ENCODE measurements at places on chromosomes 1 and 21.
A peak's percentile ranks its signal among the peaks of the same experiment; 100 is the strongest.

DNA sequence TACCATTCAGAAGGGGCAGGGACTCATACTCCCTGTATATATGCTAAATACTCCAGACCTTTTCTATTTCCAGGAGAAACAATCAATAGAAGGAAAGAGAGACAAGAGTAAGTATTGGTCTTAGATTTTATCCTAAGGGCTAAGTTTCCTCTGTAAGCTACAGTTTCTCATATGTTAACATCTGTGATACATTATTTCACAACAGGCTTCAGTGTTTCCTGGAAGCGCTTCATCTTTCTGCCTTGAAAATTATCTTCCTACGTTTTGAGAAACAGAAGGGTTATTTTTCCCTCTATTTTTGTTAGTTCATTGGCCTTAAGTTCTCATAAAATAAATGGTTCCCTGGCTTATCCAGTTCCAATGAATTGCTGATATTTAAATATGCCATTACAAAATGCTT lies 15.6 kb downstream of the FMO1 start:
- no peak for DNase-seq

DNA sequence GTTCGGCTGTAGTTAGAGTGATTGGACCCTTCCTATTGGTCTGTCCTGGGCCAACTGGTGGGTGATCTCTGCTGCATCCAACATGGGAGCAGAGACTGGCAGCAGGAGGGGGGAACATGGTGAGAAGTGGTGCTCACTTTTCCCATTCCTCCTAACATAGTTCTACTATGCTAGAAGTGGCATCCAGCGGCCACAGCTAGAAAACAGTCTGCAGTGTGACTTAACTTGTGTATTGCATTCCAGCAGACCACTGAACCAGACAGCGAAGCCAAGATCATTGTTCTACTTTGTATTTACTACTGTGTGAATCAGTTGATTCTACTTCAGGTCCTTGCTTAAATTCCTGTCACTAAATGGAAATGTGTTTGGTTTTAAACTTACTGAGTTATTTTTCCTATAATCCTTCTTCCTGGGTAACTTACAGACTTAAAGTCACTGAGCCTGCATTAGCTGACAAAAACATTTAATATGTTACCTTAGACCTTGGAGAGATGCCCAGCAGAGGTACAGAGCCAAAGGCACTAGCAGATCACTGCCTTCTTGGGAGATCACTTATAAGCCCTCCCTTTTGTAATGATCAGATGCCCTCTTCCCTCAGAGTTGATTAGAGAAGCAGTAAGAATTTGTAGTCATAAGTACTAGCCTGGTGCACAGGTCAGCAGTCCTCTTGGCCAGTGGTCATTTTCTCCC lies 8.2 kb downstream of the FABP3 start:
- no peak for DNase-seq

DNA sequence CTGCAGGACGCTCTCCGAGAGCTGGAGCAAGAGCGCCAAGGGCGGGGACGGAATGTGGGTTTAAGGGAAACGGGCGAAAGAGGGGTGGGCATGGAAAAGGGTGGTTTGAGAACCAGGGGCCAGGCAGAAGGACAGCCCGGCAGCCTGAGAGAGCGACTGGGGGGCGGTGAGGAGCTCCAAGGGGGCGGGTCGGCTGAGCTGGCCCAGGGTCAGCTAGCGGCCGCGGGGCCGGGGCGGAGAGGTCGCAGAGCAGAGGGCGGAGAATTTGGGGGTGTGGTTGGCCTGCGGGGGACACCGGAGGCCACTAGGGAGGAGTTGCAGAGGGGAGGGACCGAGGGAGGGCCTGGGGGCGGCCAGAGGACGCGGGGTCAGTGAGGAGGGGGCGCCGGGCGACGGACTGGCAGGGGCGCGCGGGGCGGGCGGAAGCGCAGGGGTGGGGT lies 54.7 kb downstream of the NDUFS5 start:
- no peak for DNase-seq

DNA sequence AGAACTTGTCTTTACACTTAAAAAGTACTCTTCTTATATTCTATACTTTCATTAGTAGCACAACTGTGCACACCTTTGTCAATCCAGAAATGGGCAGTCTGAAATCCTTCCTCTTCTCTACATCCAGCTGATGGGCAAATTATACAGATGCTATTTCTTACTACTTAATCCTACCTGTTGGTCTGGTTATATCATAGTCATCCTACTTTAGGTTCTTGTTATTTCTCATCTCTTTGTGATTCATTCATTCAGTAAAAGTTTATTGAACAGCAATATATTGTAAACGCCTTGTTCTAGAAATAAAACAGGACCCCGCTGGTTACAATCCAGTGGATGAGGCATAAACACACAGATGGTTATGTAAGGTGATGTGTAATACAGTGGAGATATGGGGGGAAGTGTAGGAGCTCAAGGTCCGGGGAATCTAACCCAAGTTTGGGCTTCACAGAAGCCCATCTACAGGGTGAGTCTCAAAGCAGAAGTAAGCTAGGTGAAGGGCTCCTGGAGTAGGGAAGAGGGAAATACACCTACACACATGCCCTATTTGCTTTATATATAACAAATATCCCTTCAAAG lies 11.8 kb upstream of the FUBP1 start:
- no peak for DNase-seq

DNA sequence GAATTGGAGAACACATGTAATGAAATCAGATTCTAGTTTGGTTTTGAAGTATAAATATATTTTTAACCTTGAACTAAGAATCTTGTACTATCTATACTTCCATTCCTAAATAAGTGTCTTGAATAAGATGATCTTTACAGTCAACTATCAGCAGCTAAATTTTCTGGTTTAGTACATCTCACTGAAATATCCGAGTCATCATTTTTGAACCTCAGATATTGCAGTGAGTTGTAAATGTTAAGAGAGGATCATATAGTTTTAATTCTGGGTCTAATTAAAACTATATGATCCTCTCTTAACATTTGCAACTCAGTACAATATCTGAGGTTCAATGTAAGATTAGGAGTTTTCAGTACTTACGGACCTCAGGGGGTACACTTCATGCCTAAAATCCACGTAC lies 768.8 kb upstream of the ADAMTS5 start:
- no peak for DNase-seq

DNA sequence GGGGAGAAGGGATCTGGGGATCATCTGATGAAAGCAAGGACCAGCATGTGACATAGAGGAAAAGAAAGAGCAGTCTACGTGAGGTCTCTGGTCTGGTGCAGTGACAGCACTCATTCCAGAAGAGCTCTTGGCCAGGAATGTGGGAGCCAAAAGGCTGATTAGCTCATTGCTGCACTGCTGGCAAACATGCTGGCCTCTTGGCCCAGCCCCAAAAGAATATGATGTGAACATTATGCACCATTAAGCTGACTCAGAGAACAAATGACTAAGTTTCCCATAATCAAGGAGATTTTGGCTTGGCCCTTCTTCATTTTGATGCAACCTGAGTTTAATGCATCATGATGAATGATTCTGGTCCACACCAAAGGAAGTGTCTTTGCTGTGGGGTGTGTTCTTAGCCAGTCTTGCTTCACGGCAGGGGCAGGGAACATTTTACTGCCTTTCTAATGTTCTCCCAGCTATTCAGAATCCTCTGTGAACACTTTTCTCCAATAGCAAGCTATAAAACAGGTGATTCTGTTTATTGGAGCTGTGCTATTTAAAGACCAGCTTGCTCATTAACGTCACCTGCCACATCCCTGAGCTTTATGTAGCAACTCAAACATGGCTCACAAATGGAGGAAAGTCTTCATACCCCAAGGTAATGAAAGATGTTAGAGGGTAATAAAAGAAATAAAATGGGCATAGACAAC lies 55.1 kb downstream of the PCBP3 start:
- DNase-seq: peak; percentile 44

GRCh38 chr1:160260406-160261382 lies 1.7 kb downstream of the DCAF8 start:
- DNase-seq: peak; percentile 77

DNA sequence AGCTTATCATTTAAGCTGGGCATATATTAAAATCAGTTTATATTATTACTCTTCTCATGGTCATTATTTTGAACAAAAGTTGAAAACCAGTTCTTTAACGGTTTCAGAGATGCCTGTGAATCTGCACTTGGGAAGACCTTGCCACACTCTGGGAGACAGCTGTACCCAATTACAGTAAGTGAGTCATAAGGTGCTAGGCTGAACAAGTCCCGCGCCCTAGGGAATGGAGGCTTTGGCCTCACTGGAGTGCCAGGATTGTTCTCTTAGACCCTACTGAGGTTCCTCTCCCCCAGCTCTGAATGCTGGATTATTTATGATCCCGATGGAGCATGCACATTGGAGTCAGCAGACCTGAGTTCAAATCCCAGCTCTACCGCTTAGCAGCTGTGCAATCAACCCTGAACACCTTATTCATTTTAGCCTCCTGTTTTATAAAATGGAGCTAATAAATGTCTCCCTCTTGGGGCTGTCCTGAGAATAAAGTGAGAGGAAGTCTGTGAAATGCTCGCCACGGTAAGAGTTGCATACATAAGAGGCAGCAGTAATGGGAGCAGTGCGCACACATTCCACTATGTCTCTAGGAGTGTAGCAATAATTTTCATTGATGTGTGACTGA lies 266.2 kb downstream of the FOXD2 start:
- peak; percentile 65 for DNase-seq

DNA sequence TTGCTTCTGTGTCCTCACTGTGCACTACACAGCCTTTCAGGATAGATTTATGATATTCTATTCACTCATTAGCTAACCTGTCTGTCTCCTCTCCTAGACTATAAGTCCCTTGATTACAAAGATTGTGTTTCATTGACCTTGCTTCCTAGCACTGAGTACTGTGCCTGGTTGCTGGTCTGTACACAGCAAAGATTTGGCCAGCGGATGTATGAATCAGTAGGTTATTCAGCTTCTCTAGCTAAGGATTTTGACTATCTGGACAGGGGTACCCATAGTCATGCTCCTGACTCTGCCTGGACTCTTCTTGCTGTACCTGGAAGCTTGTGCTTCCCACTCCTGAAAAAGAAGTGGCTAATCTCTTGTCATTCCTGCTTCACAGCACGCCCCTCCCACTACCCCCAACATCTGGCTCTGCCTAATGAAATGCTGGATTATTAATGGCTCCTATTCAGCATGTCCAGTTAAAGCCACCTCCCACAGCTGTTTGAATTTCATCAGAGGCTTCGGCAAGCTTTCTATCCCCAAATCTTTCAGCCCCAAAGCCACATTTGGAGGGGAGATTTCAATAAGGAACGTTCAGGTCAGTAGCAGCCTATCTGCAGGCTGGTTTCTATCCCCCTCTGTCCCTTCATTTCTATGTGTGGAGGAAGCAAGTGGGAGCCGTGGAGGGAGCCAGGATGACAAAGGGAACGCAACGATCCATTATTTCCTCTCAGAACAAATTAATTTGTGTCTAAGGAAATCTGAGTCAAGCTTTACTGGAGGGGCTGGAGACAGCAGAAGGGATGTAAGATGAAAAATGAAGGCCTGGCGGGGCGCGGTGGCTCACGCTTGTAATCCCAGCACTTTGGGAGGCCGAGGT lies 64.8 kb upstream of the PPM1J start:
- DNase-seq: no peak

DNA sequence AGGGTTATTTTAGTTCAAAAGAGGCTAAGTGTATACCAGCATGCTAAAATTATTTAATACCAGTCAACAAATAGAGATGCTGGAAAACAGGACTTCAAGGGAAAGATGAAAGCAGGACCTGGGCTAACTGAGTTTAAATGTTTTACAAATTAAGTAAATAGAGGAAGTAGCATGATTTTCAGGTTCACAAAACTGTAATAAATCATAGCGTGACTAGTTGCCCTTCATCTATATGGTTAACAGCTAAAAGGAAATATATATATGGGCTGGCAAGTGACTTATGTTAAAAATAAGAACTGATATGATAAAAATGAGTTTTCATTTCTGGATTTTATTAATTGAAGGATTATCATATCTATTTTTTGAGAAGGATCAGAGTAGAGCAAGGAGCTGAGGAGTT lies 25.6 kb downstream of the DPYD start:
- DNase-seq: no peak

- DNase-seq: no peak
Measured at GRCh38 chr1:150005606-150006005, 4.9 kb downstream of the OTUD7B start.

GRCh38 chr1:59016390-59016789 lies 232.5 kb upstream of the JUN start:
- DNase-seq: no peak

DNA sequence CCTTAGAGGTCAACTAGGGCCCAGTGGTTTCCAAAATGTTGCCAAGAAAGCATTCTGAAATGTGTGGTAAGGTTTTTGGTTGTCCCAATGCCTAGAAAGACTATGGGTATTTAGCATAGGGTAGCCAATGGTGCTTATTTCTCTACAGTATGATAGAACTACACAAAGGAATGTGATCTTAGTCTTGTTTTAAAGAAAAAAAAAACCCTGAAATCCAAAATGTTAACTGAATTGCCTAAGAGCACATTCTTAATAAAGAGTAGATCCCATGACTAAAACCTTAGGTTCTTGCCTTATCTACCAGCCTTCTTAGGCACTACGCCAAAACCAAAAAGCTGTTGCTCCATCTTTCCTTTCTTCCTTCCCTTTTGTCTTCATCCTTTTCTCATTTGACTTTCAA lies 428.2 kb downstream of the MRPL39 start:
- DNase-seq: no peak

GRCh38 chr21:43701936-43702784 lies 16.8 kb upstream of the PDXK start:
- no peak for DNase-seq

DNA sequence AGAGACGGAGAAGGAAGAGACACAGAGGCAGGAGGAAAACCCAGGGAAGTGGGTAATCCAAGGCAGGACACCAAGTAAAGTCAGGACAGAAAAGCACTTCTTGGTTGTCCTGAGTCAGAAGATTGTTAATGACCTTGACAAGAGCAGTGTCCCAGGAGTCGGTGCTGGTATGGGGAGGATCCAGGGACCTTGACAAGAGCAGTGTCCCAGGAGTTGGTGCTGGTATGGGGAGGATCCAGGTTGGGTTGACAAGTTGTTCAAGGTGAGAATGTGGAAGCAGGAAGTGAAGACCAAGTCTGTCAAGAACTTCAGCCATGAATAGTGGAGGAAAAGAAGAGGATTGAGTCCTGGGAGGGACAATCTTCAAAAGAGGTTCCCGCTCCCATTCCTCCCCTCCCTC lies 31.9 kb downstream of the ZBTB18 start:
- no peak for DNase-seq

GRCh38 chr1:241817956-241818612 lies 29.9 kb upstream of the EXO1 start:
- no peak for DNase-seq
